ENCODE measurements at places on chromosomes 1 and 21. TPM values are rescaled to one million over a fixed set of nuclear protein-coding genes. Genes with fewer than 3 reads are reported as not detected.

CD52 gene
- 0.71 TPM for total RNA-seq

GON4L gene
- total RNA-seq: 49.1 TPM

RTCA gene
- 47.9 TPM for total RNA-seq

HAO2 gene
- total RNA-seq: not detected

TSPEAR gene
- total RNA-seq: 0.50 TPM

ACTL8 gene
- 2.2 TPM for total RNA-seq

CRNN gene
- total RNA-seq: 0.35 TPM

CFHR5 gene
- not detected for total RNA-seq

RNU1-1 gene
- 14,174 TPM for total RNA-seq

COL16A1 gene
- total RNA-seq: 24.9 TPM

TAGLN2 gene
- total RNA-seq: 261 TPM

PDC gene
- 1.5 TPM for total RNA-seq

SFN gene
- 2.2 TPM for total RNA-seq

SELE gene
- total RNA-seq: 0.47 TPM

NUDT4B gene
- 0.21 TPM for total RNA-seq

PMF1 gene
- 58.3 TPM for total RNA-seq

VWA1 gene
- total RNA-seq: 4.6 TPM

LCE2C gene
- total RNA-seq: not detected

KIF2C gene
- total RNA-seq: 4.1 TPM

CHODL gene
- 10.3 TPM for total RNA-seq

TRIM67 gene
- total RNA-seq: 23.0 TPM

RAP1GAP gene
- 22.8 TPM for total RNA-seq

RXFP4 gene
- total RNA-seq: 2.3 TPM

MYBPH gene
- 0.11 TPM for total RNA-seq

FALEC gene
- total RNA-seq: 4.1 TPM

GCSAML gene
- not detected for total RNA-seq

SHE gene
- not detected for total RNA-seq

BRWD1 gene
- 93.6 TPM for total RNA-seq

PCP4L1 gene
- total RNA-seq: 0.46 TPM

TTLL7 gene
- 27.8 TPM for total RNA-seq

CYP4Z1 gene
- 11.7 TPM for total RNA-seq

Data from motor neuron (in vitro differentiated cells).